ENCODE measurements at places on chromosomes 11 and 22. TPM values are rescaled to one million over a fixed set of nuclear protein-coding genes. Genes with fewer than 3 reads are reported as not detected.

Gene CHRM4
- total RNA-seq, result not detected

Gene FDXACB1
- 2.1 TPM for total RNA-seq

Gene ZP1
- 1.4 TPM for total RNA-seq

Gene HBG2
- not detected for total RNA-seq

Gene HBB
- 346 TPM for total RNA-seq

Gene APOL3
- total RNA-seq, result 66.8 TPM

Gene CYB5R2
- 4.2 TPM for total RNA-seq

Gene XBP1
- 180 TPM for total RNA-seq

Gene LAYN
- total RNA-seq, result 7.1 TPM

Gene ZNF215
- total RNA-seq, result 2.5 TPM

Gene TSGA10IP
- not detected for total RNA-seq

Gene F2
- total RNA-seq, result not detected

Gene NUP98
- total RNA-seq, result 78.7 TPM

Gene RPUSD4
- 24.2 TPM for total RNA-seq
